Activated T-helper 1 cell treated with anti-CD3 and anti-CD28 coated beads, Interleukin-2, amount 50 U/mL, for 16 hours (primary cell): ENCODE measurements at places on chromosomes 13 and 19.

- DNase-seq: no peak
Observed at GRCh38 chr13:59954601-59955000, 209.1 kb downstream of the DIAPH3 start.

GRCh38 chr19:11347546-11348039 is 1.3 kb downstream of the CCDC159 start:
- DNase-seq: no peak

GRCh38 chr19:35332817-35333216 is 3.8 kb downstream of the CD22 start:
- no peak for DNase-seq

- DNase-seq: no peak
Observed at GRCh38 chr13:43953370-43953769, 73.7 kb downstream of the LACC1 start.

GRCh38 chr19:43765109-43765876 is 10.5 kb upstream of the SMG9 start:
- peak; percentile 67 for DNase-seq

- no peak for DNase-seq
Observed at GRCh38 chr13:30720172-30720869, 15.0 kb upstream of the ALOX5AP start.

DNA sequence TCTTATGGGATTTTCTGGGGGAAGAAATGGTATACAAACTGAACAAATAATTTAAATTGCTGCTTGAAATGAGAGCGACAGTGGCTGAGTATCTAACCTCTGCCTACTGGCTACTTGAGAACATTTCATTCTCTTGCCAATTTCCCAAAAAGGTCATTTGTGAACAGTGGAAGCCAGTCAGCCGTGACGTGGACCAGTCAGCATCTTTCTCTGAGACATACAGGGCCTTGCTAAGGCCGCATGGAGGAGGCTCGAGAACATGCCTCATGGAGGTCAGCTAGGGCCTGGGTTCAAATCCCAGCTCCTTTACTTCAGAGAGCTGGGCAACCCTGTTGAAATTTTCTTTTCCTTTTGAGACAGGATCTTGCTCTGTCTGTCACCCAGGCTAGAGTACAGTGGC is 20.3 kb downstream of the ZC3H4 start:
- DNase-seq: no peak

DNA sequence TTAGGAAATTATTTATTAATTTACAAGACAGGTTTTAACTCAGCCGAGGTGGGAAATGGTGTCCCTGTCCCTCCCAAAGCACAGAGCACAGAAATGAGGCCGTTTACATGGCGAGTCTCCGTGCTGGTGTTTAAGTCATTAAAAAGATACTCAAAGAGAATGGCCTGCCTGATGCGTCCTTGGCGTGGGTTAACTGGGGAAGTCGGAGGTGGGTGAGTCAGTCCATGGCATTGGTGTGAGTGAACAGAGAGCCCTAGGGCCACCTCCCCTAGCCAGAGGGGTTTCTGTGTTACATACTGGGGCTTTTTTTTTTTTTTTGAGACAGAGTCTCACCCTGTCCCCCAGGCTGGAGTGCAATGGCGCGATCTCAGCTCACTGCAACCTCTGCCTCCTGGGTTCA is 3.9 kb downstream of the FEM1A start:
- no peak for DNase-seq

- no peak for DNase-seq
Observed at GRCh38 chr13:46868091-46868490, 28.8 kb downstream of the HTR2A start.

DNA sequence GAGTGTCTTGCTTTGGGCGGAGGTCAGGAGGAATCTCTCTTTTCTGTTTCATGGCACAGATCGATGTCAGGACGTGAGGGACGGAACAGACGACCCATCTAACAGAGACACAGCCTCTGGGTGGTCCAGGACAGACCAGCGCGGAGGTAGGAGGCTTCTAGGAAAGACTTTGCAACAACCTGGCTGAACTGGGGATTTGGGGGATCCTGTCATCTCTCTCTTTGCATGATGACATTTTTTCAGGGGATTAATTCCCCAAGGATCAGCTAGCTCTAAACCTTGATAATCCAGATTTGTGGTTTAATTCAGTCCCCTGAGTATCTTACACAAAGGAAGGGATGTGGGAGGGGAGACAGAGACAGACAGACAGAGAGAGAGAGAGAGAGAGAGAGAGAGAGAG is 14.4 kb downstream of the CABP5 start:
- DNase-seq: no peak

DNA sequence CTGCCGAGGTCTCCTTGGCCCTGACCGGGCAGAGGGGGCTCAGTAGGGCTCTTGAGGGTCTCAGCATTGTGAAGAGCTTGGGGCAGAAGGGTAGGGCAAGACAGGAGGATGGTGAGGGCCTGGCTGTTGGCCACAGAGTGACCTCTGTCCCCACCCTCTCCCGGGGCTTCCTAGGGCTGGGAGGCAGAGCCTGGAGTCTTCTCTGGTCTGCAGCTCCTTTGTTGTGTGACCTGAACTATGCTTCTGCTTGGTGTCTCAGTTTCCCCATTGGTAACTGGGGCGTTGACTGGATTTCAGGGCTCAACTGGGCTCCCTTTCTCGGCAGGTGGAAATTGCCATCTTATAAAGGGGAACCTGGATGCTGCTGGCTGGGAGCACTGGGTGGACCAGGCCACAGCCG is 30.1 kb upstream of the PEPD start:
- no peak for DNase-seq

GRCh38 chr13:71513411-71514033 is 353.5 kb downstream of the DACH1 start:
- no peak for DNase-seq

GRCh38 chr13:112068540-112069060 is 1.7 kb downstream of the SOX1 start:
- DNase-seq: no peak

DNA sequence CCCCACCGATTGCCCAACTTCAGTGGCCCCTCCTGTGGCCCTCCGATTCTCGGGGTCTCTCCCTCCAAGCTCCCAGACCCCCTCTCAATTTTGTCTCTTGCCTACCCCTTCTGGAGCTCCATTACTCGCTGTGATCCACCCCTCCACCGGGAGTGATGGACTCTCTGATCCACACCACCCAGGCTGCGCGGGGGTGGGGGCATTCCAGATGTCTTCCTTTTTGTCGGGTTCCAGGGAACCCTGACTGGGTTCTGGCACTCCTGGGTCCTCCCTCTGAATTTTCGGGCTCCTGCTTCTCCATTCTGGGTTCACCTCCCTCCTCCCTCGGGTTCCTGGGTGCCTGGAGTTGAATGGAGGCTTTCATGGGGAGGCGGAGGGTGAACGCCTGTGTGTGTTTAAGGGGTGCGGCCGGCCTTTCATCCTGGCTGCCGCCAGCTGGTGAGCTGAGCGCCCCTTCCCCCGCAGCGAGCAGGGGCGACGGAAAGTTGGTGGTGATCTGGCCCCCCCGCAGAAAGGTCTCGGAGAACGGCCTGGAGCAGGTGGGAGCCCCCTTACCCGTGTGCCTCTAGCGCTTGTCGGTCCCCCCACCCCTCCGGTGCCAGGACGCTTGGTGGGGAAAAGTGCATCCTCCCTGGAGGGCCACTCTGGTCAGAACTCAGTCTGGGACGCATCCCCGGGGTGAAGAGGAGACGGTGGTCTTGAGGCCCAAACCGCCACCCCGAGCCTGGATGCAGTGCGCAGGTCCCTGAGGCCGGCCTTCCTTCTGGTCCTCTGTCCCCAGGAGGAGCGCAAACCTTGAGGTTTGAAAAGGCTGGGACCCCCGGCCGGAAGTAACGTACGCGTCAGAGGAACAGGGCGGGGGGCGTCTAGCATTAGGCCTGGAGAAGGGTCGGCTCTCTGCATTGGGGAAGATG is 1.6 kb downstream of the MISP3 start:
- no peak for DNase-seq

DNA sequence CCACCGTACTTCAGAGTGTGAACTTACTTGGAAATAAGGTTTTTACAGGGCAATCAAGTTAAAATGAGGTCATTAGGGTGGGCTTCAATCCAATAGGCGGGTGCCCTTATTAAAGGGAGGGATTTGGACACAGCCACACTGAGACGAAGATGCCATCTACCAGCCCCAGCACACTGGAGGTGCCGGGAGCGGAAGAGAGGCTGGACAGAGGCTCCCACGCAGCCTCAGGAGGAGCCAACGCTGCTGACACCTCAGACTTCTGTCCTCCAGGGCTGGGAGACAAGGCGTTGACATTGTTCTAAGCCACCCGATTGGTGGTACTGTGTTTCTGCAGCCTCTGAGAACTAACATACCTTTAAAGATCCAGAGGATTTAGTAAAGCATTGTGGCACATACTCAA is 12.6 kb upstream of the RAB20 start:
- DNase-seq: no peak

DNA sequence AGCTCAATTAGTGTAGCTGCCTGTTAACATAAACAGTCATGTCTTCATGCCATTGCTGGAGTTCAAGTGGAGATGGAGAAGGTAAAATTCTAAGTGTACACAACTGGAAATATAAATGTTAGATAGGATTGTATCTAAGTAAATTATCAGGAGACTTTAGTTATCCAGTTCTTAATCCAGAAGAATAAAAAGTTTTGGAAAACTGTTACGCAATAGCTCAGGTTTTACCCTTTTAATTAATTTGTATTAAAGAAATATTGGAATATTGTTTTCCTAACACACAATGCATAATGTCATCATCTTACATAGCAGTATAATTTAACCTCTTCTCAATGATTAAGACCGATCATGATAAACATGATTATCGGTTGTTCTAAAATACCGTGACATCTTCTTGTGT is 2.8 kb downstream of the SLC10A2 start:
- DNase-seq: no peak

DNA sequence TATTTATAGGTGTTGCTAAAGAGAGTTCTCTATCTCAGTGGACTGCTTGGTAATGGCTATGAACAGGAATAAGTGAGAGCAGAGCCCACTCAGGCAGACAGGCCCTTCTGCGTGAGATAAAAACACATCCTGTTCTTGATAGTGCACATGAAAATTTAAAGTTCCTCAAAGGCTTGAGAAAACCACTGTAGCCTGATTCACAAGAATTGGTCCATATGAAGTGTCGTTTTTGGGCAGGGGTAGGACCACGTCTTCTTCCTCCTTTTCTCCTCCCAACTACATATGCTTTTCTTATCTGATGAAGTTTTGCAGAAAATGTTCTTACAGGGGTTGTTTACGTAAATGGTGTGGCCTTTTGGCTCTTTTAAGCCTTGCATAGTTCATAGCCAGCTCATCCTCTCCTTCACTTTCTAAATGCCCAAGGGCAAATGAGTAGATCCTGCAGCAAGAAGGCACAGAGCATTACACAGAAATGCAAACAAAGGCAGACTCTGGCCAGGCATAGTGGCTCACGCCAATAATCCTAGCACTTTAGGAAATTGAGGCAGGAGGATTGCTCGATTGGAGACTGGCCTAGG is 53.8 kb downstream of the RNF6 start:
- no peak for DNase-seq

GRCh38 chr13:40983725-40984667 is 35.1 kb downstream of the ELF1 start:
- no peak for DNase-seq

DNA sequence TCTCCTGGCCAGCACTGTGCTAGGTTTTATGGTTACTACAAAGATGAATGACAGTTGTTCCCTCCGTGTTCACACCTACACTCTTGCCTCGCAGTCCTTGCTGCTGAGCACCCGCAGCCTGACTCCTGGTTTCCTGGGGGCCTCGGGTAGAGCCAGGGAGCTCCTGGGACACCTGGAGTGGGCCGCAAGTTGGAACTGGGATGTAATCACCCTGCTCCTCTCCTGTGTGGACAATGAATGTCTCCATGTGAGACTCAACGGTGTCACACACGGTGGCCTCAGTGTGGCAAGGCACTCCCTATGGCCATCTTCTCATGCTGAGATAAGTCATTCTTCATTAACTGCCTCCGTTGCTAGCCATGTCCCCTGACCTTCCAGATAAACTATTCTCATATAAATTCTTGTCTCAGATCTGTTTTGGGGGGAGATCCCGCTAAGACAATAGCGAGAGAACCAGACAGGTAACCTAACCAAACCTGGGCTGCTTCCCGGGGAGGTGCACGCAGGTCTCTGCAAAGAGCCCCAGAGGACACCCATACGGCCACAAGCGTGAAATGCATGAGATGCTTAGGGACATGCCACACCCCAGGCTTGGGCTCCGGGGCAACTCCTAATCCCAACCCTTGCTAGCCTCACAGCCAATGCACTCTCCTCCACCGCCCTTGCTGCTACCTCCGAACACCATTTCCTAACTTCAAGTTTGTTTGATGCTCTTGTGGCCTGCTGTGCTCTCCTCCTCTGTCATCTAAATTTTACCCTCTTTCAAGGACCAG is 87.2 kb upstream of the IRS2 start:
- DNase-seq: no peak

- no peak for DNase-seq
Observed at GRCh38 chr13:84917252-84917878, 881.9 kb downstream of the SLITRK6 start.

- no peak for DNase-seq
Observed at GRCh38 chr13:62003452-62003851, 587.8 kb upstream of the PCDH20 start.

DNA sequence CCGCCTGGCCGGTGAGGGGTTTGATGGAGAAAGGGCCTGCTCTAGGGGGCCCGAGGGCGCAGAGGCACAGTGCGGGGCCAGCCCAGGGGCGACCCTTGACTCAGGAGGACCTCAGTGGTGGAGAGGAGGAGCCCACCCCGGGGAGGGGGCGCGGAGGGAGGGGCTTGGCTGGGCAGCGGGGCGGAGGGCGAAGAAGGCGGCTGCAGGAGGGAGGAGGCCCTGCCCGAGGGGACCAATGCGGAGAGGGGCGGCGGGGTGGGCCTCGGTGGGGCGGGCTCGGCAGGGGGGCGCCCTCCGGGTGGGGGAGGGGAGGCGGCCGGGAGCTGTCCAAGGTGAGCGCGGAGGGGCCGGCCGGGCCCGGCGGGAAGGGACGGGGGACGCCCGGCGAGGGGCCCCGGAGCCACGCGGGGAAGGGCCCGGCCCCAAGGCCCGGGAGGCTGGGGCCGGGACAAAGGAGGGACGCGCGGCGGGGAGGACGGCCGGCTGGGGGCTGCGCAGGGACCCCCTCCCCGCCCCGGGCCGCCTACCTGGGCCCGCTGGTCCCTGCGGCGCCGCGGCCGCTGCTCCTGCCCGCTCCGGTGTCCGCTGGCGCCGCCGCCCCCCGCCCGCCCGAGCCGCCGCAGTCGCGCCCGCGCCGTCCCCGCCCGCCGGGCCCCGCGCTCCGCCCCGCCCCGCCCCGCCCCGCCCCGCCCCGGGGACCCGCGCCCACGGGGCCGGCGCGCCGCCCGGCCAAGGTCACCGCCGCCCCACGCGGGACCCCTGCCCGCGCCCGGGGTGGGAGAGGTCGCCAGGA is at the start of gene DIRAS1:
Gene DIRAS1 (minus strand): TSS at position 596 of the 793 bp plus-strand sequence. CDS start 3,566 bp downstream, outside the sequence.
- DNase-seq: no peak

GRCh38 chr19:4557971-4558941 is 1.2 kb downstream of the SEMA6B start:
- no peak for DNase-seq
